ENCODE measurements at places on chromosomes 1 and 21.

DNA sequence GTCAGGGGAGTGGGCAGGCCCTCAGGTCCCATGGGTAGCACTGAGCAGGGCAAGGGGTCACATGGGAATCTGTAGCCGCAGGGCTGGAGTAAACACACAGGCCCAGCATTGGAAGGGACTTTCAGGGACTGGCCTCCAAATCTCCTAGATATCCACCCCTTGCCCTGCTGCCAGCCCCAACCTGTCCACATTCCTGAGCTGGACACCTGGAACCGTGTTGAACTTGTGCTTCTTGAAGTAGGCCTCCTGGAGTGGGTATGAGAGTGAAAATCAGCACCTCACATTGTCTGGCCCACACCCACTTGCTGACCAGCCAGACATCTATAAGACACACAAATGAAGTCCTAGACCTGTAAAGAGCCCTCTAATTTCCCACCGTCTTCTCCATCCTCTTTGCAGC lies 7.7 kb downstream of the POMGNT1 start:
- DNase-seq: no peak

- no peak for DNase-seq
Measured at GRCh38 chr1:8184301-8184700, 133.6 kb upstream of the SLC45A1 start.

- no peak for DNase-seq
Measured at GRCh38 chr1:20443703-20444586, 42.1 kb downstream of the CAMK2N1 start.

GRCh38 chr1:208979776-208980175 lies 603.7 kb upstream of the CAMK1G start:
- no peak for DNase-seq

DNA sequence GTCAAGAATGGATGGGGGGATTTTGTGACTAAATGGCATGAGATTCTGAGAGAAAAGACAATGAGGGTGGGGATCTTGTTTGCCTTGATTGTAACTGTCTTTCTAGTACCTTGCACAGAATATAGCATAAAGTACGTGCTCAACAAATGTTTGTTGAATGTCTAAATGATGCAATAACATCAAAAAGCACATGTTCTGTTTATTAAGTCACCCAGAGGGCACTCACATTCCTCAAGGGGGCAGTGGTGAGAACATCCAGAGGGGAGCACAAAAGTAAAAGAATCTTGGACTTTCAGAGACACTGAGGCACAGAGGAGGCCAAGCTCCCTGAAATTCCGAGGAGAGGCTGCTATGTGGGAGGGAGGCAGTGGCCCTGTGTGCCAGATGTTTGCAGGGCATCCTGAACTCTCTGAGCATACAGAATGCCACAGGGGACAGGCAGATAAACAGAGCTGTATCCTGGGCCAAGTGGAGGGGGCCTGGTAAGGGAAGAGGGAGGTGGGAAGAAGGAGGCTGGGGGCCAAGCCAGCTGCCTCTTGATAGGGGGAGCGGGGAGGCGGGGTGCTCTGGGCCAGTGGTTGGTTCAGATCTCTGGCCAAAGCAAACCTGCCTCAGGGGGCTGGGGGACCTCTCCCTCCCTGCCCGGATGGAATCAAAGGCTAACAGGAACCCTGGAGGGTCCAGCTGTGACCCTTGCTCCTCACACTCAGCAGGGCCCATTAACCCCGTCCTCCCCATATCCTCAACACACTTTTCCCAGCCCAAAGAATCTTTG lies 6.5 kb upstream of the ATP1A2 start:
- peak; percentile 41 for DNase-seq

- no peak for DNase-seq
Measured at GRCh38 chr1:90534663-90535295, 182.3 kb downstream of the BARHL2 start.

DNA sequence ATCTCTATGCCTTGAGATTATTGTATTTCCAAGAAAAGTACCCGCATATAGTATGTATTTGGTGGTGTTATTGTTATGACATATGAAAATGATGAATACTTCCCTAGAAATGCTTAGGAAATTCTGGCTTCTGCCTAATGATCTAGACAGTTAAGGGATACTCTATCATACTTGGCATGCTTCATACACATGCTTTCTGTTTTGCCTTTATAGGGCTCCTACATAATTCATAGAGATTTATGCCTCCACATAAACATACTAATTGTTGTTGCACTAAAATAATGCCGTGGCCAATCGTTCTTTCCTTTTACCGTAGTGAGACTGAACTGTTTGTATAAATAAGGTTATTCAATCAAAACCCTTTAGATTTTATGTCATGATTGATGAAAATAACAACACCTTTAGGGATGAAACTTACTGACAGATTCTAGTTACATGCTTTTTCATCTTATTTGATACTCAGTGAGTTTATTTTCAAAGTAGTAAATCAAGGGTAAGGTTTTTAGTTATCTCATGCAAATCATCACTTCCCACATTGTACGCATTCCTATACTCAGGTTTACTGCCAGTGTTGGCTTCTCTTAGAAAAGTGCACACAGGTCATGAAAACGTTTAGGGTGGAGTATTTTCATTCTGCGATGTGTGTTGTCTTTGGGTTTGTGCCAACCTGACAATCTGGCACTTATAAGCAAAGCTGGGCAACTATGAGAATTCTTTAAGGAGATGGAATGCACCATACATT lies 40.5 kb upstream of the SCYL3 start:
- no peak for DNase-seq

DNA sequence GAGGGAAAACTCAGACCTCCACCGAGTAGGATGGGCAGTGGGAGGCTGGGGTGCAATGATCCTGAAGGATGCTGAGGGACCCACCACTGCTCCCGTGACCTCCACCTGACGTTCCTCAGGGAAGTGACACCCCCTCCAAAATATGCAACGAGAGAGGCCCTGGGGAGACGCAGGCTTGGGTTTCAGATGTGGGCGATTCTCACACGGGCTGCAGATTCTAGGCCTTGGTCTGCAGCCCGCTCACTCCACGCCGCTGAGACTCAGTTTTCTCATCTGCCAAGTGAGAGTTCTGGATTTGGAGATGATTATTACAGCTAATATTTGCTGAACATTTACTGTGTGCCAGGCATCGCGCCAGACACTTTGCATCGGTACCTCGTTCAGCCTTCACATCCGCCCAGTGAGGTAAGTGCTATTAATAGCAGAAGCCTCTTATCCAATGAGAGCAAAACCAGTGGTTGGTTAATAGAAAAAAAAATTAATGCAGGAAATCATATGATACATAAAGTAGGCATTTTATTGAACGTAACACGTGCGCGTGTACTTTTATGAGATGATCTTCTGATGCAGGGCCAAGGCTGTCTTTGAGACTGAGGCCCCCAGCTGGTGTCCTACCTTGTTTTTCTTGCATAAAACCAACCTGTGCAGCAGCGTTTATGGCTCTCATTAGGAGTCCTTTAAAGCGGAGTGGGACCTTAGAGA lies 102.0 kb upstream of the RUNX3 start:
- DNase-seq: peak; percentile 55

GRCh38 chr1:92306020-92306419 lies 7.2 kb downstream of the RPAP2 start:
- DNase-seq: no peak

- no peak for DNase-seq
Measured at GRCh38 chr1:164707868-164708331, 148.9 kb downstream of the PBX1 start.

DNA sequence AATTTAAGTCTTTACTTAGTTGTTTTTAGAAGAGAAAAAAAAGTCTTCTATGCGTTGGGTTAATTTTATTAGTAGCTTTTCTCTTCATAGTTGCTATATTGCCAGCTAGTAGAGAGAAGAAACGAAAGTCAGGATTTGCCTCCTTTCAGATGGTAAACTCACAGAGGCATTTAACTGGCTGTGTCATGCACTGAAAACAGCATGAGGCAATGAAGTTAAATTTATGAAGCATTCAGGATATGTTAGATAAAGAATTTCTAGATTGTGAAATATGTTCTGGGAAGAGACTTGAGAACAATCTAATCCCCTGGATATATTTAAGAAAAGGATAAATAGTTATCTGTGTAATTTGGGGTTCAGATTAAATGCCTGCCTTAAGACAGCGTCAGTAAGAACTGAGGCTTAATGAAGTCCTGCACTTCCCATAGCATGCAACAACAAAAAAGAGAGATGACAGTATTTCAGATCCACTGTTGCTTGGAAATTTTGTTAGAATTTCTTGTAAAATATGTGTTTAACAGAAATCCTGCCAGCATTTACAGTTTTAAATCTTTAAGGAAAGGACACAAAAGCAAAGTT lies 1.7 kb downstream of the ANGPTL1 start:
- no peak for DNase-seq

DNA sequence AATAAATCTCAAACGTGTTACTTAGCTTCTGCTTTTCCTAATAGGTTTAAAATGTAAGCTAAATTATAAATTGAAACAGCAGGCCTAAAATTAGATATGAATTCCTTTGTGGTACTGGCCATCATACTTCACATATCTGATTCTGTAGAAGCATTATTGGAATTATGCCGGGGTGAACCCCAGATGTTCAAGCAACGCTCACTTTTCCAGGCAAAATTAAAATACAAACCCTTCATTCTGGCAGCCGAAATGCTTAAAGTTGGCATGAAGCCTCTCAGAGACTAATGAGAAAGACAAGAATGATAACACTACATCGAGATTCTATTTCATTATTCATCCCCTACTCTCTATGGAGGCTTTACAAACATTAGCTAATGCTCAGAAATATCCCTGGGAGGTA lies 1352.7 kb upstream of the ADGRL2 start:
- DNase-seq: no peak

GRCh38 chr1:88883156-88883555 lies 8.2 kb downstream of the GTF2B start:
- DNase-seq: no peak

GRCh38 chr1:236027104-236027503 lies 37.8 kb downstream of the NID1 start:
- DNase-seq: no peak

- DNase-seq: no peak
Measured at GRCh38 chr1:89355056-89355455, 8.8 kb upstream of the GBP6 start.

DNA sequence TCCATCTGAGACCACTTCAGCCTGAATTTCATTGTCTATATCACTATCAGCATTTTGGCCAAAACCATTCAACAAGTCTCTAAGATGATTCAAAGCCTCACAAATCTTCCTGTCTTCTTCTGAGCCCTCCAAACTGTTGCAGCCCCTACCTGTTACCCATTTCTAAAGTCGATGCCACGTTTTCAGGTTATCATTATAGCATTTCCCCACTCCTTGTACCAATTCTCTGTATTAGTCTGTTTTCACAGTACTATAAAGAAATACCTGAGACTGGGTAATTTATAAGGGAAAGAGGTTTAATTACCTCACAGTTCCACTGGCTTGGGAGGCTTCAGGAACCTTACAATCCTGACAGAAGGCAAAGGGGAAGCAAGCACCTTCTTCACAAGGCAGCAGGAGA lies 158.8 kb downstream of the PTPRC start:
- no peak for DNase-seq

DNA sequence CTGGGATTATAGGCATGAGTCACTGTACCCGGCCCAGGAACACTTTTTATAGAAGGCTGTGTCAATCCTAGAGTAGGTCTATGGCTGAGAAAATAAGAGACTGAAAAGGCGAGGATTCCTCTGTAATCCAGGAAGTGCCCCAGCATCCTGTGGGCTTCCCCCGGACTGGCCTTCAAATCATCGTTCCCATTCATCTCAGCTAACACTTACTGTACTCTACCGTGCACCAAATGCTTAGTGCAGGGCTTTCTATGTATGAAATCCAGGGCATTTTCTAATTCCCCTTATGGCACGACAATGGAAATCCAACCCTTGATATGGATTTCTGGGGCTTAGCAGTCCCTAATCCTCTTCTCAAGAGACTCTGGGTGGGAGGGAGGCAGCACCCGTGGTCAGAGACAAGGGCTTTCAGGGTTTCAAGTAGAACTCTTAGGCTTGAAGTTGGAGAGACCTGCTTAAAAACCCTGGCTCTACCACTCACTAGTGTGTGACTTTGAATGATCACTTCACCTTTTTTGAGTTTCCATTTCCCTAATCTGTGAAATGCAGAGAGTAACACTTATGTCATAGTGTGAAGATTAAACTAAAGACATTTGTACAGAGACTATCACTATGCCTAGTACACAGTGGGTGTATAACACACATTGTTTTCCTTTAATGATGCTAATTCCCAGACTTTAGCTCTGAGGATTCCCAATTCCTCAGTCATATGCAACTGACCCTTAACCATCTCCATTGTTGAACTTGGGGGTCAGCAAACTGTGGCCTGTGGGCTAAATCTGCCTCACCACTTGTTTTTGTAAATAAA lies 20.3 kb downstream of the MECR start:
- DNase-seq: no peak

DNA sequence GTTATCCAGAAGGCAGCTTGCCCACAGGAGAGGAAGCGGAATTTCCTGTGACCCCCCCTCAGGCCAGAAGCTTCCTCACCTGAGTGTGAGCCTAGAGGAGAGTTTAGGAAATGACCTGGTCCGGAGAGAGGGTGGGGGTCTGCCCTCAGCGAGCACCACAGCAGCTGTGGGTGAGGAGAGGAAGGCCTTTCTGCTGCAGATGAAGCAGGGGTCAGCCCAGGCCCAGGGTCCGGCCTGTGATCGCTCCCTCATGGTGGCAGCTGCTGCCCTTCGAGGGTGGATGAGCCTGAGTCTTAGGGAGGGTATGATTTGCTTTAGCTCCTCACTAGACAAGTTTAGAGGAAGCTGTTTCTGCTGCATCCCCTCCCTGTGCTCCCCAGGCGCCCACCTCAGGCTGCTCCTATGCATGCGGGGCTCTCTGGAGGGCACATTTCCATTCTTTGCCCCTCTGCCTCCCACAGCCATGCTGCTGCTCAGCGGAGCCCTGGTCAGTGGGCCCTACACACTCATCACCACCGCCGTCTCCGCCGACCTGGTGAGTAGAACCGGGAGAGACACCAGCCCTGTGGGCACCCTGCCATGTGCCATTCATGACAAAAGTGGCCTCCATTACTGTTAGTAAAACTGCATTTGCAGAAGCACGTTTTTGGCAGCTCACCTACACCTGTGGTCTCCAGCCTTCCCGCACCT lies 53.0 kb downstream of the SLC37A1 start:
- no peak for DNase-seq

GRCh38 chr1:94092210-94092613 lies 28.7 kb downstream of the ABCA4 start:
- no peak for DNase-seq

- DNase-seq: peak; percentile 36
Measured at GRCh38 chr1:234758851-234759250, 148.9 kb upstream of the IRF2BP2 start.

DNA sequence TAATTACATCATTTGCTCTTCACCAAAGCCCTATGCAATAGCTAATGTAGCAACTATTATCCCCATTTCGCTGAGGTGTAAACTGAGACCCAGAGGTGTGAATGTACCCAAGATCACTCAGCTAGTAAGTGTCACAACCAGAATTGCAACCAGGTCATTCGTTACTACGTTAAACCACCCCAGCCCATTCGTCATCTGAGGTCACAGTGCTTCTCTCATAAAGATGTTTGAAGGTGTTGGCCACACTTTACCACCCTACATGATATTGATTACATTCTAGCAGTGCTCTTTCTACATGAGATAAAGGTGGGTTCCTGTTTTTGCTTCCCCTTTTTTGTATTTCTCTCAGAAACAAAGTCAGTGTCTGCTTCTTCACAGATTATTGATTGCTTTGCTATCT lies 195.3 kb downstream of the ZBTB18 start:
- no peak for DNase-seq

Measured in activated naive CD4-positive, alpha-beta T cell treated with Interleukin-2 at 50 U/mL for 16 hours (primary cell).